ENCODE measurements at places on chromosomes 3 and 15.
A peak's percentile ranks its signal among the peaks of the same experiment; 100 is the strongest.

DNA sequence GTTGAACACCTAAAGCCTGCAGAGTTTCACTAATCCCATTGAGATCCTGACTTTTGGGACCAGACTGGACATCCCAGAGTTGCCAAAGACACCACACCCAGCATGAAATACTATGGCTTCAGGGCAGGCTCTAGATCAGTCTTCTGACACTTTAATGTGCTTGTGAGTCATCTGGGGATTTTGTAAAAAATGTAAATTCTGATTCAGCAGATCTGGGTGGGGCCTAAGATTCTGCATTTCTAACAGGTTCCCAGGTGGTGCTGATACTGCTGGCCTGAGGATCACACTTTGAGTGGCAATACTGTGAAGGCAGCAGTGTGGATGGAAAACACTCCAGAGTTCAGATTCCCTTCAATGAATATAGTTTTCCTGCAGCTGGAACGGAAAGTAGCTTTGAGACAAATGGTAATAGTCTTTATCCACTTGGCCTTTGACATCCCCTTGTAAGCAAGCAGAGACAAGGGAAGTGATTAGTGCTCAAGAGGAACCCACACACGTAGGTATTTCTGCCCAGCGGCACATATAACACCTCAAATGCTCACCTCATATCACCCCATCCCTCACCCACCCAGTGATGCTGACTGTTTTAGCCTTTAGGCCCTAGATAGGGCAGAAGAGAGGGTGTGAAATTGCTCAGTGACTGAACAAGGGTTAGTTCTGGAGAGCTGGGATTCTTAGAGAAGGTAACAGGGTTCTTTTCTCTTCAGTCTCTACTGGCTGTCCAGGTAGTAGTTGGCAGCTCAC, 51.5 kb upstream of the GSK3B start:
- DNase-seq = no peak

DNA sequence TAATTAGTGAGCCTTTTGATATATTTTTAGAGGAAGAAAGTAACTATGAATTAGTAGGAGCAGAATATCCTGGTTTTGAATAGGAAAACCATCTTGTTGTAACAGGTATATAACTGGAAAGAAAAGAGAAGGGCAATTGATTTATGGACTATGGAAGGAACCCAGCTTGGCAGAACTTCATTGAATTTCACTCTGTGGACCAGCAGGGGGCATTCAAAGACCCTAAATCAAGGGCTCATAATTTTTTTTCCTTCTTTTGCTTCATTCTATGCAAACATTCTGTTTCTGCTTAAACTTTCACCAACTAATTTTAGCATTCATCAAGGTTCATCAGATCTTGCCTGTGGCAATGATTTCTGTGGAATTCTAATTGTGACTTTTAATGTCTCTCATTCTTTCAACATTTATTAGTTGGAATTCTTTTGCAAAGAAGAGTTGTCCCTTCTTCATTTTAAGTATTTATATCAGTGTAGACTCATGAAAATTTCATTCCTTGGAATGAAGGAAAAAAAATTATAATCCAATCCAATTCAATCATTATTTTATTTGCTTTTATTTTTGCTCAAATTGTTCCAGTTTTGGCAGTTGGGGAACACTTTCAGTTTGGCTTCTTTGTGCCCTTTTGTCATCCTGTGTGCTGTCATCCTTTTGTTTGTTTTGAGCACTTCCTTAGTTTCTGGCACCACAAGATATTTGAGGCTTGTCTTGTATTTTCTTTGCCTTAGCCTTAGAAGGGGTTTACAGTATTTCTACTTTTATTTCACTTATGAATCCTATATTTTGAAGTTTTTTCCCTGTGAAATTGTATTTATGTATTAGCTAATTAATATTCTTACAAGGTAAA, 30.4 kb downstream of the NXPE3 start:
- DNase-seq = peak; percentile 13

DNA sequence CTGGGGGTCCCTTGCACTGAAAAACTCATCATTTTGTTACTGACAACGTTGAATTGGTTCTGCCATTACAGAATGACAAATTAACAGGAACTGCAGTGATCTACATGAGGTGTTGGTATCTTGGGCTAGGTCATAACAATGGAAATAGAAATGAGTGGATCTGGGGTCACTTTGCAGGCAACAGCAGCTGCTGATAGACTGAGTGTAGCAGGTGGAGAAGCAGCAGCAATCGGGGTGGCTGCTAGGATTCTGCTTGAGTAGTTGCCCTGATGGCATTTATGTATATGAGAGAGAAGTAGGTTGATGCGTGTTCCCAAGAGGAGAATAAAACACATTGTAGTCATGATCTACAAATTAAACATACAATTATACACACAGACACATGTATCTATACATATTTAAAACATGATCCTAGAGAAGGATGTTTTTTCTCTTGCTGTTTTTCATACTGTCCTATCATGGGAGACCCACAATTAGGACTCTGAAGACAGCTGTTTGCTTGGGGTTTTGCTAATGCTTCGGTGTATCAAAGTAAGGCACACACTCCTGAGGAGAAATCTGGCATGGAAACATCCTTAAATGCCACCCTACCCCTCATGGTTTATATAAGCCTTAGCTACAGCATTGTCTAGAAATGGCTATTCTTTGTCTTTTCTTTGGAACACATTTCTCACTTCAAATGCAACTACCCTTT, 15.8 kb upstream of the THBS1 start:
- no peak for DNase-seq

- no peak for DNase-seq
Observed at GRCh38 chr3:36097209-36097608, 283.1 kb upstream of the STAC start.

GRCh38 chr3:131756405-131756804, 253.6 kb upstream of the MRPL3 start:
- peak; percentile 28 for DNase-seq

GRCh38 chr15:47460795-47461573, 256.3 kb upstream of the SEMA6D start:
- DNase-seq = no peak

- DNase-seq = no peak
Observed at GRCh38 chr3:62329971-62330370, 43.4 kb downstream of the FEZF2 start.

- no peak for DNase-seq
Observed at GRCh38 chr3:72041076-72041475, 256.1 kb upstream of the PROK2 start.

- DNase-seq = no peak
Observed at GRCh38 chr3:126965526-126966080, 17.3 kb upstream of the PLXNA1 start.

- DNase-seq = no peak
Observed at GRCh38 chr3:3240986-3241385, 61.5 kb upstream of the CRBN start.

DNA sequence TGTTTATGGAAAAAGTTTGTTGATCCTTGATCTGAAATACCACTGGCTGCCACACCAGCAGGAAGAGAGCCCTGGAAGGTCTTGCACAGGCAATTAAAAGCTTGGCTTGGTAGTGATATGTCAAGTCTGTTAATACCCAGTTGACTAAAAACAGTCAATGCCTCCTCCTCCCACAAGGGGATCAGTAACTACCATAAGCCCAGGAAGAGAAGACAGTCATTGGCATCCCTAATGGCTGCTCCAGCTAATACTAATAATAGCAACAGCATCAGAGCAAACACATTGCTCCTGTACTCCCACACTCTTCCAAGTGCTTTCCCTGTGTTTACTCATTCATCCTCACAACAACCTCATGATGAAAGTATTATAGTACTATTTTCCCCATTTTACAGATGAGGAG, 528.6 kb downstream of the TAFA4 start:
- no peak for DNase-seq

- no peak for DNase-seq
Observed at GRCh38 chr3:73236867-73237266, 175.4 kb downstream of the EBLN2 start.

DNA sequence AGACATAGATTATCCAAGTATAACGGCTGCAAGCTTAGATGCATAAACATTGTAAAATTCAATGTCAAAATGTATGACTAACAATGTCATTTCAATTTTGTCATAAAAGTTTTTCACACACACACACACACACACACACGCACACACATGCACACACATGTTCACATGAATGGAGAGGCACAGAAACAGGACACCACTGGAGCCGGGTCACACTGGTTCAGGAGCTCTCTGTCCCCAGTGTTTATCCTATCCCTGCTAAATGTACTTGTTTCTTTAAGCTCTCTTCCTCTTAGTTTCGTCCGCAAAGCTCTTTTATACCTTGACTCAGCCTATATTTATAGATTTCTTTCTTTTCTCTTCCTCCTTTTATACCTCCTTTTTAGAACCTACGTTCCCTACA, 249.9 kb downstream of the CADPS start:
- DNase-seq = no peak

GRCh38 chr15:94480289-94480834, 249.0 kb downstream of the MCTP2 start:
- DNase-seq = no peak

- DNase-seq = no peak
Observed at GRCh38 chr3:18410205-18410604, 14.9 kb downstream of the SATB1 start.

DNA sequence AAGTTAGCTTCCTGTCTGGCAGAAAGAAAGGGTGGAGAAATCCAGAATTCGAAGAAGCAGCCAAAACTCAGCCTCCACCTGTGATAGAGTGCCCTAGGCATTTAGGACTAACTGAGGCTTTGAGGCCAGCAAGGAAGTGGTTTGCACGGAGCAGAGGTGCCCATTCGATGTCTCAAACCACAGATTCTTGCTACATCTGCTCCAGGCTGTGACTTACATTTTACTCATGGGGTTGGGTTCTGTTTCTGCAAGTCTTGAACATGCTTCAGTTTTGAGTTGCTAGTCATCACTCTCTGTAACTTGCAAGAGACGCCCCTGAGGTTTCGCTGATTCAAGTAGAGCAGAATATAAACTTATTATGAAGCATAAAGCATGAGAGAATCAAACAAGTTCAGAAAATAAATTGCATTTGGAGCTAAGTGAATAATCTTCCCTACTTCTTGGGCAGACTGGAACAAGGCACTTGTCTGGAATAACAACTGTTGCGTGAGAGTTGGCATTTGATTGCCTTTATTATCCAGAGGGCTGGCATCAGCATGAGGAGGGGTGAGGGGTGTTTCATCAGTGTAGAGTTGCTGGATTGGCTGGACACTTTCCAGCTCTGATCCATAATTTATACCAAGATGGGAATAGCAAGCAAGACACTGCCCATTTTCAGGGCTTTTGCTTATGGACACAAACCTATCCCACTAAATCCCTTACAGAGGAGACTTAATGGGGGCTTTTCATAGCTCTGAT, 256.5 kb downstream of the AGBL1 start:
- DNase-seq = no peak

DNA sequence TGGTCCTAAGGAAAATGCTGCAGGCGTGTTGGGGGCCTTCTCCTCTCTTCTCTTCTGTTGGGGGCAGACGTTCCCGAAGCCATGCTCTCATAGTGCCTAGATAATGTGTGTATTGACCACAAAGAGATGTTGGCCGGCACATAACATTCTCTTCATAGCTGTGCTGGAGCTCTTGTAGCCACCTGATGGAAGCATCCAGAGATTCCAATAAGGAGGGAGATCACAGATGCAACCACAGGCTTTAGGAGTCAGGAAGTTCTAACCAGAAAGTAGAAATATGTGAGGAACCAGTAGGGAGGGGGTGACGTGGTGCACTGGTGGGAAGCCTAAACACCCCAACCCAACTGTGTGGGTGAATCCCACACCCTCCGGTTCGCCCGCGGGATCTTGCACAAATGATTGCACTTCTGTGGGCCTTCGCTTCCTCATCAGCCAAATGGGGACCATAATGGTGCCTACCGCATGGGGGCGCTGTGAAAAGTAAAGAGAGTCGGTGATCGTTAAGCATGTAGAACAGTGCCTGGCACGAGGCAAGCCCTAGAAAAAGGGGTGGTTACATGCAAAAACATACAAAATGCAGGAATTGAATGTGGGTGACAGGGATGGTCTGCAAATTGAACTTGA, 87.8 kb downstream of the TOP2B start:
- no peak for DNase-seq

DNA sequence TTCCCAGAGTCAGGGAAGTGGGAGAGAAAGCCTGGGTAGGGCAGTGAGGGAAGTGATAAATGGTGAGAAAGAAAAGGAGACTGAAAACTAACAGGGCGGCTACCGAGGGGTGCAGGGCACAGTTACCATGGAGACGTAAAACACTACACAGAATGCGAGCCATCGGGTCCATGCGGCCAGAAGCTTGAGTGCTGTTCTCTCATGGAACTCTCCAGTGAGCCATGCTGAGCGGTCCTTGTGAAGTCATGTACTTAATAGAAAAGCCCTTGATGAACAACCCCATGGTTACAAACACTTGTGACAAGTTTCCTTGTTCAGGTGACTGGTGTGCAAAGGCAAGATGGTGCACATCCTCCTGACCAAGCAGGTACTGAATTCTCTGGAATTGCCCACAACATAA, 3.7 kb upstream of the PLA2G4F start:
- no peak for DNase-seq

- no peak for DNase-seq
Observed at GRCh38 chr15:59531066-59531675, 80.4 kb upstream of the GCNT3 start.

DNA sequence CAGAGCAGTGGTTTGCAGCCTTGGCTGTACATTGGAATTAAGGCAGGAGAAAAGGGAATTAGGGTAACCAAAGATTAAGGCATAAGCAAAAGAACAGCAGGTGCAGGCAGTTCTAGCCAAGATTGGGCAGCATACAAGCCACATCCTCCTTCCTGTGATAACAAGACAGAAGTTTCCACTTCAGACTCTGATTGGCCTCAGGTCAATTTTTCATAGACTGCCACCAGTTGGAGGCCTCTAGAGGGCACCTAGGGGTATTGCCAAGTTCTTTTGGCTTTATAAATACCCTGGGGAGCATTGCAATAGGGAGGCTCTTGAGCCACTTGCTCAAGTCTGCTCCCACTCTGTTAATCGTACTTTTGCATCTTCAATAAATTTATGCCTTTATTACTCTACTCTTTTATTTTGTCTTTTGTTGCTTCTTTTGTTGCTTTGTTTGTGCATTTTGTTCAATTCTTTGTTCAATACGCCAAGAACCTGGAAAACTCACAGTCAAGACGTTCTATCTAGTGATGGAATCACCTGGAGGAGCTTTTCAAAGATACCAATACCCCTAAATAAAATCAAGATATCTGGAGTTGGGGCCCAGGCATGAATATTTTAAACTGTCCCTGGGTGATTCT, 32.2 kb upstream of the FMN1 start:
- no peak for DNase-seq

- DNase-seq = no peak
Observed at GRCh38 chr3:71528816-71529215, 54.7 kb downstream of the FOXP1 start.

GRCh38 chr3:25246913-25247312, 181.2 kb upstream of the RARB start:
- peak; percentile 35 for DNase-seq

DNA sequence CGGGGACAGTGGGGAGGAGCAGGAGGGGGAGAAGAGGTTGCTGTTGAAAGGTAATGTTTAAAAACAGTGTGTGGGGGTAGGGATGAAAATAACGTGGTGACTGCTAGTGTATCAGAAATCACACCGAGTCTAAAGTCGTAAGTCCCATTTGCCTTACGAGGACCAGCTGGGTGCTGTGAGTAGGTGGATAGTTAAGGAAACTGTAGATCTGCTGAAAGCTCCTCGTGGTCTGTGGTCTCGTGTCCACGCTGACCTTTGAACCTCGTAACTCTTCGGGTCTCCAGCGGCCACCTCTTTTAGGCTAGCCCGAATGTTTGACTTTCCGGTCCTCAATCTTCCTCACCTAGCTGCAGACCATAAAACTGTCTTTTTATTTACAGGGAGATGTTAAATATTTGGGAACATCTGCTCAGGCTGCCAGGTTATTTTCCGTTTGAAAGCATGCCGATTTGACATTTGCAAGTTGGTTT, 29.3 kb upstream of the ST3GAL6 start:
- no peak for DNase-seq

- DNase-seq = no peak
Observed at GRCh38 chr15:40511093-40511471, 40.3 kb downstream of the CHST14 start.
